Kidney tubule cell (primary cell): ENCODE measurements at places on chromosomes 11 and 22.

- DNase-seq, result peak; percentile 99
Measured at GRCh38 chr22:46425016-46425415, 89.5 kb downstream of the TRMU start.

DNA sequence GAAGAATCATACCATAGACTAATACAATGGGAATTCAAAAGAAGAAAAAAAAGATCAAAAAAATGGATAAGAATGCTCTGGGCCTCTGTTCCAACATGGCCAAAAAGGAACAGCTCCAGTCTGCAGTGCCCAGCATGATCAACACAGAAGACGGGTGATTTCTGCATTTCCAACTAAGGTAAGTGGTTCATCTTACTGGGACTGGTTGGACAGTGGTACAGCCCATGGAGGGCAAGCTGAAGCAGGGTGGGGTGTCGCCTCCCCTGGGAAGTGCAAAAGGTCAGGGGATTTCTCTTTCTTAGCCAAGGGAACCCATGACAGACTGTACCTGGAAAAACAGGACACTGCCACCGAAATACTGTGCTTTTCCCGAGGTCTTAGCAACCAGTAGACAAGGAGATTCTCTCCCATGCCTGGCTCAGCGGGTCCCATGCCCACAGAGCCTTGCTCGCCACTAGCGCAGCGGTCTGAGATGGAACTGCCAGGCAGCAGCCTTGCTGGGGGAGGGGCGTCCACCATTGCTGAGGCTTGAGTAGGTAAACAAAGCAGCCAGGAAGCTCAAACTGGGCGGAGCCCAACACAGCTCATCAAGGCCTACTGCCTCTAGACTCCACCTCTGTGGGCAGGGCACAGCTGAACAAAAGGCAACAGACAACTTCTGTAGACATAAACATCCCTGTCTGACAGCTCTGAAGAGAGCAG, 428.4 kb downstream of the MN1 start:
- peak; percentile 12 for DNase-seq

DNA sequence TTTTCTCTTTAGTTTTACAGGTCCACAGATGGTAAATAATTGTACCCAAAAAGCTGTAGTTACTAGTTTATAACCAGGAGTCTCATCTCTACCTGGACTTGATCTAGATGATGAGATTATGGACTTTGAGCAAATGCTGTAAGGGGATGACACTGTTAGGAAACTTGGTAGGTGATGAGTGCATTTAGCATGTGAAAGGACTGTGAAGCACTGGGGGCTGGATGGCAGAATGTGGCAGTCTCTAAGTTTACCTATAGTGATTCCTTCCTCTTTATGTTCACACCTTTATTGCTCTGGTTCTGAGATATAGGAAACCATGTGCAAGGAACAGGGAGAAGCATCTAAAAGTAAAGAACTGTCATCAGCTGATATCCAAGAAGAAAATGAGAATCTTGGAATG, 230.7 kb upstream of the CHORDC1 start:
- DNase-seq, result no peak

- no peak for DNase-seq
Measured at GRCh38 chr11:128716661-128717210, 22.9 kb downstream of the FLI1 start.

DNA sequence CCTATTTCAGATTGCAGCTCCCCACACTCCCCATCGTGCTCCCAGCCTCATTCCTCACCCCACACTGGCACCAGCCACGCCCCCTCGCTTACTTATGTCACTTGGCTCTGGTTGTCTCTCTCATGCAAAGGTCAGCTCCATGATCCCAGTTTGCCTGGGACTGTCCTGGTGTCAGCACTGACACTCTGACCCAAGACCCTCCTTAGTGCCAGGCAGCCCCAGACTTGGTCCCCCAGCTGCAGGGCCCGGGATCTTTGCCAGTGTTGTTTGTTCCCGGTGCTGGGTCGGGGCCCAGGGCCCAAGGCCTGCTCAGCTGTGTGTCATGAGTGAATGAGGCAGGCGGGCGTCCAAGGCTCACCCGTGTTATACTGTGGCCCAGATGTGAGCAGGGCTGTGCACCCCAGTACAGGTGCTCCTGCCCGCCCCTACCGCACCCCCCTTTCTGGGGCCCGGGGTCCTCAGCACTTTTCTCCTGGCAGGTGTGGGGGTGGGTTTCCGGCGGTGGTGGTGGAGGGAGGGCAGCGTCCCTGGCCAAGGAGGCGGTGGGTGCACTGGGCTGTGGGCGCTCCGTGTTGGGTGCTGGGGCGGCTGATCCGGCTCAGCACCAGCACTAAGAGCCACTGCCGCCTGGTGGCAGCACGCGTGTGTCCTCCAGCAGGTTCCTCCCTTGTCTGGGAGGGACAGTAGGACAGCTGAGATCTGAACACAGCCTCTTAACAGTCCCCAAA, 19.5 kb downstream of the IL17REL start:
- peak; percentile 43 for DNase-seq

DNA sequence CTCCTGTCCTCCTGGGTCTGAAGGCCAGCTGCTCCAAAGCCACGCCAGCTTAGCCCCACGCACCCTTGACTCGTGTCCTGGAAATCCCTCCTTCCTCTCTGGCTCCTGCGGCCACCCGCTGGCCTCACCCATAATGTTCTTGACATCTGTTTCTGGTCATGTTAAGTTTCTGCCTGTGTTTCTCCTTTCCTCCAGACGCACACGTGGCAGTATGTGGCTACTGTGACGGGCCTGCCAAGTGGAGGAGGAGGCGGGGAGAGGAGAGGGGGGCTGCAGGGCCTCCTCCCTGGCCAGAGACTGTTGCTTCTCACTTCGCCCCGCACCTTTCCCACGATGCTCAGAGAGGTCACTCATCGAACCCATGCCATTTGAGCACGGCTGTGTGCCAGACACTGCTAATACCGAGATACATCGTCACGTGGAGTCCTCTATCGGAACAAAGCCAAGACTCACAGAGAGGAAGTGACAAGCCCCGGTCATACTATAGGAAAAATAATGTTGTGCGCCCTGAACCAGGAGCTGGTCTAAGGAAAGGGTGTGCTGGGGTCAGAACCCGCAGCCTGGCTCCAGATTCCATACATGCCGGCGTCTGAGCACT, 11.5 kb downstream of the C1QTNF6 start:
- no peak for DNase-seq

DNA sequence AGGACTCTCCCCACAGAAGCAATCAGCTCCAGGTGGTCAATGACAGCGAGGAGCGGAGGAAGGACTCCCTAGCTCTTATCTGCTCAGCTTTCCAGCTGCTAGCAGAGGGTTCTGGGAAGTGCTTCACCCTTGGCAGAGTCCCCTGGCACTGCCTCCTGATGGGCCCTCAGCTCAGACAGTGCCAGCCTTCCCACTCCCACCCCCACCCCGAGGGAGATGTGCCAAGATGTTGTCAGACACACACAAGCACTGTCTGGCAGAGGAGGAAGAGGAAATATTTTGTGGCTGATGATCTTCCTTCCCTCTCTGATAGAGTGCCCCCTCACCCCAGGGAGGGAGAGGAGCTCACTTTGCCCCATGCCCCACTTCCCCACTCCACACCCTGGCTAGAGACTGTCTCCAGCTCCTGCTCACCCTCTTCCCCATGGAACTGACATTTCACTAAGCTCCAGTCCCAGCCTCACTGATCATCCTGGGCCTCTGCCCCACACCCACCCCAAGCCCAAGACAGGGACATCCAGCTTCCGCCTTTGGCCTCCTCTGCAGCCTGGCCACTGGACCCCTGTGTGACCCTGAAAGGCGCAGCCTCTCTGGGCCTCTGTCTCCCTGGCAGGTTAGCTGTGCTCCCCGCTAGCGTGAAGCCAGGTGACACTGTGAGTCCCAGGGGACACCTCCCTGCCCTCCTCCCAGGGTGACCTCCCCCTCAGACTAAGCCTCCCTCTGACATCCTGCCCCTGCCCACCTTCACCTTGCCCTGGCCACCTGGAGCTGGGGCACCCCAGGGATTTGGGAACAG, 44.5 kb downstream of the SLCO2B1 start:
- peak; percentile 15 for DNase-seq

DNA sequence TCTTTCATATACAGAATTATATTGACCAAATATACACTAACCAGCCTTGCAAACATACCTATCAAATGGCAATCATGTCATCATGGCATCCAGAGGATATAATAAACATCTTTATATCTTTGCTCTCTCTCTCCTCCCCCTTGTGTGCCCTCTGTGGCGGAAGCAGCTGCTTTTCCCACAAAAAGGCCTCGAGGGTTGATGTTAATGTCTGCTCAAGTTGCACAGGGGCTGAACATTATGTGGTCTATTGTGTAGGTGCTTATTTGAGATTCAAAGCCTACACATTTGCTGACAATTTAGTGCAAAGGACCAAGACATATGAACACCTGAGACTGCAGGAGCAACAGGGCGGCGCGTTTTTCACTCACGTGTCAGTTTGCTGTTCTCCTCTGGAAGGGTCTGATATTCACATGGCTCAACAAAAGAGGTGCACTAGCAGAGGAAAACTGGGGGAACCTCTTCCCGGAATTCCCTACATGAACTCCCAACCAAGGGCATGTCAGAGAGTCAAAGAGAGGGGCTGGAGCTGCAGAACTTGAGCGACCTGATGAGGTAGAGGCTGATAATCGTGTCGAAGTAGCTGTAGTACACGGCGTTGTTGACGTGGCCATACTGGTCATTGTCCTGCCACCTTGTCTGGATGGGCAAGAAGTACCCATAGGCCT, 138.8 kb downstream of the RCN1 start:
- no peak for DNase-seq

DNA sequence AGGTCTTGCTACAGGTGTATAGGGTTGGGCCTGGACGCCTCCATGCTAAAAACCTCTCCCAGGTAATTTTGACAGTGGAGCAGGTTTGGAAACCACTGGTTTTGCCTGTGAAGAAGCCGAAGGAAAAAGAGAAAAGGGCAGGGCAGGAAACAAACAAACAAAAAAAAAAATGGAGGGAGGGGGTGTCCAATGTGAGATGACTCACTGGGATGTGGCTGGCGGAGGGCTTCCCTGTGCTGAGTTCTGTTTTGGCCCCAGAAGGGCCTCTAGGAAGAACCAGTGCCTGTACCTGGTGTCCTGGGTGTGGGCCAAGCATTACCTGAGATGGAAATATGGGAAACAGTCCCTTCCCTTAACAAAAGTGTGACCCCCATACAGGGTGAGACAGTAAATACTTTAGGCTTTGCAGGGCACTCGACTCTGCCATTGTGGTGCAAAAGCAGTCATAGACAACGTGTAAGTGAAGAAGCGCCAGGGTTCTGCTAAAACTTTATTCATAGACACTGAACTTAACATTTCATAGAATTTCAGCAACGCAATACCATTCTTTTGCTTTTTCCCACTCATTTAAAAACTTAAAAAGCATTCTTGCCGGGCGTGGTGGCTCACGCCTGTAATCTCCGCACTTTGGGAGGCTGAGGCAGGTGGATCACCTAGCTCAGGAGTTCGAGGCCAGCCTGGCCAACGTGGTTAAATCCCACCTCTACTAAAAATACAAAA, 9.5 kb upstream of the DGKZ start:
- DNase-seq, result no peak

- DNase-seq, result peak; percentile 69
Measured at GRCh38 chr11:19393941-19394340, 153.2 kb upstream of the E2F8 start.

- no peak for DNase-seq
Measured at GRCh38 chr22:20558534-20558933, 51.1 kb downstream of the MED15 start.

DNA sequence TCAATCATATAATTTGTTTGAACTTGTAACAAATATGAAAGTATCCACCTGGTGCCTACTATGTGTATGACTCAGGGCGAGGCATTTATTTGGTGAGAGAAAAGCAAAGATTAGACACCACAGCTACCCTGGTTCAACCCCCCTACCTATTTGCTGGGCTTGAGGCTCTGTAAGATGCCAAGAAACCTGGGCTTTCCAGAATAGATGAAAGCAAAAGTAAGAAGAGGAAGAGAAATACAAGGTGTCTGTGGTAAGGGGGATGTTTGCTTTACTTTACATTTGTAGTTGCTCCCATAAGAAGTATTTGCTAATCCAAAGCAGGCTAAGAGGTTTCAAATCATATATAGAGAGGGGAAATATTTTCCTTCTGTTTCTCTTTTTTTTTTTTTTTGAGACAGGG, 61.7 kb downstream of the DDI1 start:
- no peak for DNase-seq

DNA sequence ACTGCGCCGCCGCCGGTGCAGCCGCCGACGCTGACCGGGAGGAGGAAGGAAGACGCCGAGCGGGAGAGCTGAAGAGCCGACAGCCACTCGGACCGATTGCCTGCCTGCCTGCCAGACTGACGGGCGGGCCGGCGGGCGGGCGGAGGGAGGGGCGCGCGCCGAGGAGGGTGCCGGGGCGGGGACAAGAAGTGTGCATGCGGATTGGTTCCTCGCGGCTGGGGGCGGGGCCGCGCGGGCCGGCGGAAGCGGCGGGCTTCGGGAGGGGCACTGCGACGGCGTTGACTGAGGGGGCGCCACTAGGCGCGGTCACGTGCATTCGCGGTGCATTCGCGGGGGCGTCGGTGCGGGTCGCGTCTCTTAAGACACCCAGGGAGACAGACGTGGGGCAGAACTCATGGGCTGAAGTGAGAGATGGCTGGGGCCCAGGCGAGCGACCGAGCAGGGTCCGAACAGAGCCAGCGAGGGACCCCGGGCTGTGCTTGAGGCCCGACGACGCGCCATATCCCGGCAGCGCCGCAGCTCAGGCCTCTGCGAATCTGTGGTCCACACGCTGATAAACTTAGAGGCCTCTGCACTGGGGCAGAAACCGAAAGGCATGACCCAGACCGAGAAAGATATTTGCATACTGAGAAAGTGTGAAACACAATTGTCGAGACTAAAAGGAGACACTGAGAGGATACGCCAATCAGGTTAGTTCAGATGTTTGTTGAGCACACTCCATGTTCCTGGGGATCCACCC, at the start of gene MAPK1:
TSS of gene MAPK1 (minus strand) at position 118 of the 739 bp plus-strand sequence. CDS start 205 bp downstream, outside the sequence.
- peak; percentile 90 for DNase-seq

- DNase-seq, result peak; percentile 17
Measured at GRCh38 chr11:117011541-117011898, 86.7 kb downstream of the SIK3 start.

- no peak for DNase-seq
Measured at GRCh38 chr11:22763166-22763565, 66.4 kb downstream of the SVIP start.

GRCh38 chr11:2714871-2715270, 15.1 kb upstream of the KCNQ1OT1 start:
- DNase-seq, result no peak

GRCh38 chr11:70473873-70474690, 75.8 kb downstream of the CTTN start:
- no peak for DNase-seq
